ENCODE measurements at places on chromosomes 6 and 20.

DNA sequence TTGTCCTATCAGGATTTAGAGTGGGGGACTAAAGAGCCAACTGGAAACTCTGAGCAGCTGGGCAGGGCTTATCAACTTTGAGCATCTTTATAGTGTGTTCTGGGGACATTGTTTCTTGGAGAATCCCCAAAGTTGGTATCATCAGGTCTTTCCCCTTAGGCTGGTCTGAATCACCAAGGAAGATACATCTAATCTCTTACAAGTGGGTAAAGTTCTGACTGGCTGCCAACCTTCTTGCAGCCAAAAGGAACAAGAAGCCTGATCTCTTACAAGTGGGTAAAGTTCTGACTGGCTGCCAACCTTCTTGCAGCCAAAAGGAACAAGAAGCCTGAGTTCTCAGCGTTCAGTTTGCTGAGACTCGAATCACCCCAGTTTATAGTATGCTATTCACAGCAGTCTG, 1.6 kb upstream of the MED23 start:
- no peak for DNase-seq

DNA sequence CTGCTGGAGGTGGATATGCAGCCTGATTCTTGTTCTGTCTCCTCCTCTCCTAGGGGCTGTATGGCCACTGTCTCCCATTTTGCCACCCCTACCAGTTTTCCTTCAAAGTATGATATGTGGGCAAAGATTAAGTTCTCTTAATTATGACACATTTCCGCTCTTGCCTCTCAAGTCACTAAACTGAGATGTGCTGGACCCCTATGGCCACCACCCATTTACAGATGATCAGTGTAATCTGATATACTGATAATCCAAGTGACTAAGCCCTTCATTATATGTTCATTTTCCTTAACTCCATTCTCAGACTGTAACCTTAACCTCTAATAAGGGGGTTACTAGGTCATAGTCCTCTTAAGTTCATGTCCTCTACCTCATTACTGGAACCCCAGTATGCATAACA, 711 bp upstream of the C20orf141 start:
- no peak for DNase-seq

DNA sequence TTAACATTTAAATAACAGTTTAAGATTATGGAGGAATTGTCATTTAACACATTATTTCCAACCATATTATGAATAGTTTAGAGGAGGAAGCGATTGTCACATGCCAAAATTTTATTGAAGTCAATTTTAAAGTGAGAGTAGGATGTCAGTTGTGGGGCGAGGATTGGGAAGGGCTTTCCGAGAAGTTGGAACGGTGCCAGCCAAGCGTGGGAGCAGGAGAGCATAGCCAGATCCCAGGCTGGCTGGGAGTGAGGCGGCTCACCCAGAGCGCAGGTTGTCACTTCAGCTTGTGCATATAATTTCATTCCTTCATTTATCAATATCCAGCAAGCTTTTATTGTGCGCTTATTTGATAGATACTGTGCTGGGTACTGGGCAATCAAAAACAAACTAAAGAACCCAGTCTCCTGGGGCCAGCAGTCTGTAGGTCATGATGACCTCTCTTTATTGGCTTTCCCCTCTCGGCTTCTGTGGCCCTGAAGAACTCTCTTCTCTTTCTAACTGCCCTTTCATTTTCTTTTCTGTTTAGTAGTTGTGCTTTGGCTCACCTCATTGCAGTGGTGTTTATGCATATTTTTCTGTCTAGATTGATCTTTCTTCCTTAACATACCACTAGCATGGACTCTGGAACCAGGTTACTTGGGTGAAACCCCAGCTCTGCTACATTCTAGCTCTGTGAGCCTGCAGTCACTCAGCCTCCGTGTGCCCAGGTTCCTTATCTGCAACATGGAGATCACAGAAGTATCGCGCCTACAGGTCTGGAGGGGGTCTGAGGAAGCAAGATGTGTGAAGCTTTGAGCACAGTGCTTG, 6.4 kb downstream of the CEP43 start:
- no peak for DNase-seq

DNA sequence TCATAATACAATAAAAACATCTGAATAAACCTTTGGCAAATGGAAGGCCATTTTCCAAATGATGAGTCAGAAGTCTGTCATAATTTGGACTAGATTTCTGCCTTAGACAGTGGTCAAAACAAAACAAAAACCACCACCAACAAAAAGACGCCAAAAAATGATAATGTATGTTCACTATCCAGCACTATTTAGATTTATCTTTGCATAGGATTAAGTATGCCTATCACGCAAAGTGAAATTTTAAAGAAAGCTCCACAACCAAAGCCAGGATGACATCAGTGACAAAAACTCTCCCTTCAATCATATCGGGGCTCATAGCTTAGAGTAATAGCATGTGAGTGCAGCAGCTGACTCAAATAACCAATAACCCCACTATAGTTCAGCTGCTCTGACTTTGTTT, 201.9 kb downstream of the MOXD1 start:
- DNase-seq = no peak

DNA sequence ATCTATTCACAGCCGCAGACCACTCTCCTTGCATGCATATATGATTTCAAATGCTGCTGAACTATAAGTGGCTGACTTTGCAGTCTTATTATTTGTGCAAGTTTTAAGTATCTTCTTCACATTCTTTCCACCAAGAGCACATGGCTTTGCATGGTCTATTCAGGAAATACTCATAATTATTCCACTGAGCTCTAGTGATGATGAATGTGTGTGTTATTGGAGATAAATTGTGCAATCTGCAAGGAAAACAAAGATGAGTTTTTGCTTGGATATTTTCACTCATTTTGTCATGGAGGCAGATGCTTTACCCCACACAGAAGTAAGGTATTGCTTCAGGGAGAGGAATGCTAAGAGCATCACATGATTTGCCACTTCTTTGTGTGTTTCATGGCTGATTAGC, 764.6 kb downstream of the TBC1D32 start:
- DNase-seq = no peak

GRCh38 chr20:37327748-37328147, 18.2 kb upstream of the SRC start:
- DNase-seq = no peak

GRCh38 chr20:54044156-54044555, 26.2 kb downstream of the BCAS1 start:
- DNase-seq = no peak

DNA sequence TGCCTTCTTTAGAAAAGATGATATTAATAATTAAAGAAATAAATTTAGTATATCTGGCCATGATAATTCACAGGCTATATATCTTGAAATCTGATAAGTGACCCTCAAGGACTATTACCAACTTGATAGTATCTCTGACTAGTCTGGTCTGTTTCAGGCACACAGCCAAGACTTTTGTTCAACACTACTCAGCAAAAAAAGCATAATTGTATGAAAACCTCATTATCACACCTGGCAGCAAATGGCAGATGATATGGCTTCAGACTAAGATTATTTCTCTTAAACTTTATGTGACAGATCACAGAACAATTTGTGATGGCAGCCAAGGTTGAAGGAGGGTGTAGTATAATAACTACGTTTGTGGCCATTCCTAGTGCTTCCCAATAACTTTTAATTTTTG, 114.7 kb downstream of the RWDD2A start:
- DNase-seq = no peak

DNA sequence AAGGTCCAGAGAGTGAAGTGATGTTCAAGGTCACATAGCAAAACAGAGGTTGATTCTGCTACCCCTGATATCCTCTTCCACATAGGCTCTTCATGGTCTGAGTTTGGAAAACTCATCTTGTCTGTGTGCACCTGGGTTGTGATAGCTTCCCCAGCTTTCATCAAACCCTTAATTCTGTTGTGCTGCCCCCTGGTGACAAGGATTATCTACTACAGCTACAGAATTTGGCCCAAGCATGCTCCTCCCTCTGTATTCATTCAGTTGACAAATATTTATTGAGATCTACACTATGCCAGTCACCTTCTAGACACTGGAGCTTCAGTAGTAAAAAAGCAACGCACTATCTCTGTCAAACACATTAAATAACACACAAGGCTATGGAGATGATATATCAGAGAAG, 50.4 kb downstream of the SMPDL3A start:
- DNase-seq = no peak

DNA sequence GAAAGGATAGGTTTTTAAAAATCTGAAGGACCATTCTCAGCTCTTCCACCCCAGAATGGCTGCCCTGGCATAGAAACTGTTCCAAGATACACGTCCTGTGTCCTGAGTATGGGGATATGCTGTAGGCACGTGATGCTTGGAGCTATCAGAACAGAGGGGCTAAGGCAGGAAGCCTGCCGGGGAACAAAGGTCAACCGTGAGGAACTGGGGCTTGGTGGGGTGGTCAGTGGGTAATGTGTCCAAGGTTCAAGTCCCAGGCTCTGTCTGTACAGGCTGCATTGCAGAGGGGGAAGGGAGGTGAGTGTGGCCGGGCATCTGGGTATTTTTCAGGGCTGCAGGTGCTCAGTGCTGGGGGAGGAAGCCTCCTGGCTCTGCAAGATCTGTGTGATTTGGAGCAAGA, 479.6 kb upstream of the CHD6 start:
- no peak for DNase-seq

- no peak for DNase-seq
Observed at GRCh38 chr6:128097009-128097408, 196.2 kb upstream of the THEMIS start.

DNA sequence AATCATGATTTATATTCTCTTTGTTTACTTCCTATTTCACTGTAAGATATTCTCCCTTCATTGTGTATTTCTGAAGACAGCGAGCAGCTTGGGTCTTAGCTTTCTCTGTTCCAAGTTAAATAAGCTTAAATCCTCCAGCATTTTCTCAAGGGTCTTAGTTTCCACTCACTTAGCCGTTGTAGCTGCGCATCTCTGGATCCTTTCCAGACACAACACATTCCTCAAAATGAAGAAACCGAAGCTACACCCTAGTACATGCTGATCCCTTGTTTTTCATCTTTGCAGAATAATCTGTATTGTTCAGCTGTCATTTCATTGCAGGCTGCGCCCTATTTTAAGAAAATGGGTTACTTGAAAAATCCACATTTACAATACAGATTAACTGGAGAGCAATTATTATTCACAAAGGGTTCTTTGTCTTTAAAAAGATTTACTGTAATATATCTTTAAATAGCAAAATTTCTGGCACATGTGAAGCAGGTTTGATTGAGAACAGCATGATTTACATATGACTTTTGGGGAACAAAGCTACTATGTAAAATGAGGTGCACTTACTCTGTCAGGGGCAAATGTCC, 375.8 kb downstream of the QKI start:
- no peak for DNase-seq

- no peak for DNase-seq
Observed at GRCh38 chr6:160042788-160043301, 74.0 kb downstream of the IGF2R start.

DNA sequence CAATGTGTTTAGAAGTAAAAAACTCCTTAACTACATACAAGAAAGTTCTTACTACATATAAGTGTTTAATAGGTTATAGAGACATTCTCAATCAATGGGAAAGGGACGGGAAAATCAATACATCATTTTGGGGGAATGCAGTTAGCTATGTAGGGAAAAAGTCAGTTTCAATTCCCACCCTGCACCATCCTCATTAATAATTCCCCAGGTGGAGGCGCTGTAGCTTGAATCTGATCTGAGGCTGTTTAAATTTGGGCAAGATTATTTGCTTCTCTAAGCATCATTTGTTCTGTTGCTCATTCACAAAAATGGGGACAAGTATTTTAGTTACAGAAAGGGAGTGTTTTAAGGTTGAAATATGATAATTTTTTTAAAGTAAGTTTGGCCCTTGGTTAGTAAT, 19.1 kb downstream of the OLIG3 start:
- DNase-seq = no peak

GRCh38 chr20:57387945-57388371, 3.2 kb upstream of the RBM38 start:
- DNase-seq = no peak

DNA sequence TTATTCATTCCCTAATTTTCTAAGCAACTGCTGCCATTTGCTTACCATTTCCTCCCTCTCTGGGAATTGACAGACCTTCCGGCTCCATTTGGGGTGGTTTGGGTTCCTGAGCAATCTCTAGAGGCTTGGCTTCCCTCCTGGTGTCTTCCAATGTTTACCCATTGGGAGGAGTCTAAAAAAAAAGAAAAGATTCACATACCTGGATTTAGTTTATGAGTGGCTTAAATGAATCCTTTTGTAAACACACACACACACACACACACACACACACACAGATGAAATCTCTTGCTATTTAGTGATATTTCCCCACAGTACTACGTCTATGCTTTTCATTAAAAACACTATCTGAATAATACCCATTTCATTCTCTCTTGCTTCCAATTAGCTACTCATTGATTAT, 48.3 kb upstream of the TRAF3IP2 start:
- no peak for DNase-seq

DNA sequence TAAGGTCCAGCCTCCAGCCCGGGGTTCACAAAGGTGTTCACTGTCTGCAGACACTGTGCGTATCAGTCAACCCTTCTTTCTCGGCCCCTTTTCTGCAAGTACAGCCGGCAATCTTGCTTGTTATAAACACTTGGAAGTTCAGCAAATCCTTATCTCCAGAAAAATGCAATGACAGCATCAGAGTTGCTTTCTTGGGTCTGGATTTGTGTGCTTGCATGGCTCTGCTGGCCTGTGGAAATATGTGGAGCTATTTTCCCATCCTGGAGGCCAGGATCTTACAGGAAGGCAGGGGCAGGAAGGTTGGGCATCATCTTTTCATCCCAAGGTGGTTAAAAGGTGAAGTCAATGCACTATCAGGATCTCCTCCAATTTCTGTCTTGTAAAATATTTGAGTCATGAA, 100.3 kb downstream of the SMOC2 start:
- no peak for DNase-seq

GRCh38 chr6:105250533-105250932, 70.7 kb upstream of the POPDC3 start:
- DNase-seq = no peak

DNA sequence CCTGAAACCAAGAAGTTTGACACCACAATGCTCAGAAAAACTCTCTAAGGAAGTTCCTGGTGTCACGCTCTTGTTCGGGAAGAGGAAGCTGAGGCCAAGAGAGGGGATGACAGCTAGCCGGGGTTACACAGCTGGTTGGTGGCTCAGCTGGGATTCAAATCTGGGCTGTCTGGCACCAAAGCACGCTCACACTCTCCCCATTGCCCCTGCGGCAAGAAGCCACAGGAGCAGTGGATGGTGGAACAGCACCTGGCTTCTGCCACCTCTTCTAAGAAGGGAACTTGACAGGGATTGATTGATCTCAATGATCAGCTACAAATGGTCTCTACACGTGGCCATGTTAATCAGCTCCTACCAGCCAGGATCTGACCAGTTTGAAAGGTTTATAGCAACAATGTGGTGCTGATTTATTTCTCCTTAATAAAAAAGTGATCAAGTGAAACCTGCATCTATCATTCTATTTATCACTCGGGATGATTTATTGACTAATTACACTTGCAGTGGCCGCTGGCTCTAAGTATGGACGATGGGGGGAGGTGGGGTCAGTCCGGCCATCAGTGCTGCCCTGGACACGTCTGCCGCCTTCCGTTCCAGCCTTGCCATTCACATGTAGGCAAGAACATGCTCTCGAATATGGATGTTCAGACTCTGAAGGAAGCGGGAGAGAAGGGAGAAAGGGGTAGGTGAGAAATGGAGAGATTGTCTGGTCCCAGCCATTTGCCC, 71.9 kb upstream of the TOP1 start:
- DNase-seq = no peak

GRCh38 chr6:113833537-113833936, 23.6 kb upstream of the MARCKS start:
- DNase-seq = no peak

GRCh38 chr6:106747139-106747538, 117.8 kb downstream of the QRSL1 start:
- DNase-seq = no peak
